ENCODE measurements at places on chromosomes 5 and 9. TPM values are rescaled to one million over a fixed set of nuclear protein-coding genes. Genes with fewer than 3 reads are reported as not detected.

- H3K27me3 ChIP-seq: peaks cover 6% of the 10 kb centered on the region
- H3K4me1 ChIP-seq: peaks cover 29% of the 10 kb centered on the region
- no peaks in the 10 kb centered on the region for H3K36me3 ChIP-seq
- H3K4me3 ChIP-seq: no peak overlapping the region
- DNase-seq: no peak
- H3K27ac ChIP-seq: no peak overlapping the region
Measured at GRCh38 chr5:38551030-38552017, 5.1 kb downstream of the LIFR start.

- H3K36me3 ChIP-seq: no peaks in the 10 kb centered on the region
- peak overlapping the region; percentile 17 for H3K4me3 ChIP-seq
- no peaks in the 10 kb centered on the region for H3K27me3 ChIP-seq
- peak; percentile 88 for DNase-seq
Measured at GRCh38 chr5:54646356-54647101, 129.0 kb downstream of the SNX18 start.

The PGM5 gene
- not detected for total RNA-seq

DNA sequence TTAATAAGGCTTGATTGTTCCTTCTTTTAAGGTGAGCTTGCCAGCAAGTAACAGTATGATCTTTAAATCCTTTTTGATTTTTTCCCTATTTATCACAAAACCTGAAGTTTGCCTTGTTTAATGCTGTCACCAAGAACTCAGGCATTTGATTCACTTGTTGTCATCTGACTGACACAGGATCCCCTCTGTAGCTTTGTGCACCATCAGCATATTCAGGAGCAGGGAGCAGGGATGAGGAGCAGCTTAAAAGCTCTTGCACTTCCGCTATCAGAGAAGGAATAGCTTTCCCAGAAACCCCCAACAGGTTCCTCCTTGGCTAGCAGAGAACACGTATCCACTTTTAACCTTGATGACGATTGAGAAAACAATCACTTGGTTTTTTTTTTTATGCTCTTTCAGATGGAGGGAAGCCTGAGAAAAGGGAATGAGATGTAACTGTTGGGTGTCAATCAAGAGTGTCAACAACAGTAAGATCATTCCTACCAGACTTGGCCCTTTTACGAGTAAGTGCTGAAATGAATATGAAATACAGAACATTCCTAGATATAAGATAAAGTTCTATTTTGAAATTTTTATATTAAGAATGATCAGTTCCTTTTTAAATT lies 433.1 kb upstream of the CDH18 start:
- H3K4me3 ChIP-seq: no peak overlapping the region
- H3K27ac ChIP-seq: no peak overlapping the region
- H3K36me3 ChIP-seq: no peaks in the 10 kb centered on the region
- no peaks in the 10 kb centered on the region for H3K27me3 ChIP-seq
- DNase-seq: no peak

- peak overlapping the region; percentile 70 for H3K27ac ChIP-seq
- H3K27me3 ChIP-seq: peaks cover 9% of the 10 kb centered on the region
- H3K36me3 ChIP-seq: no peaks in the 10 kb centered on the region
- H3K4me1 ChIP-seq: peaks cover 16% of the 10 kb centered on the region
Measured at GRCh38 chr9:129436751-129437625, 183.9 kb downstream of the C9orf50 start.

- no peak for DNase-seq
- H3K36me3 ChIP-seq: no peaks in the 10 kb centered on the region
- H3K4me1 ChIP-seq: peaks cover 14% of the 10 kb centered on the region
- peaks cover 6% of the 10 kb centered on the region for H3K27me3 ChIP-seq
- H3K4me3 ChIP-seq: no peak overlapping the region
Measured at GRCh38 chr5:54457094-54457862, 1.8 kb downstream of the HSPB3 start.

DNA sequence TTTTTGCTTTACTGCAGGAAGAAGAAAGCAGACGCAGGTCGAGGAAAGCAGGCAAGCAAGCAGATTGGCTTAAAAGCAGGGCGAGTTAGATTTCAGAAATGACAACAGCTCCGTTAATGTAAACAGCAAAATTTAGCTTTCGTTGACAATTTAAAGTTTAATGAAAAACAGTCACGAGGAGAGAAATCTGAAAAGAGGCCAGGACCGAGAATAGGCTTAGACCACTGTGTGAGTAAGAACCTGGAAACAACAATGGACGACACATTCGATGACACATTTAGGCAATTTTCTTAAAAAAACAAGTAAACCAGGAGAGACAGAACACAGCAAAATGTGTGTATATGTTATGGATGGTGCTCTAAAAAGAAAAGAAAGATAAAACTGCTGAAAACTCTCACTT lies 155.3 kb downstream of the ISOC1 start:
- H3K27ac ChIP-seq: no peak overlapping the region
- H3K27me3 ChIP-seq: peaks cover 5% of the 10 kb centered on the region
- DNase-seq: no peak
- no peaks in the 10 kb centered on the region for H3K36me3 ChIP-seq
- no peak overlapping the region for H3K4me3 ChIP-seq

The S1PR3 gene
- total RNA-seq: 2.1 TPM

The SLC6A7 gene
- total RNA-seq: not detected

The SWI5 gene
- 24.7 TPM for total RNA-seq

The FOXD4L4 gene
- not detected for total RNA-seq

DNA sequence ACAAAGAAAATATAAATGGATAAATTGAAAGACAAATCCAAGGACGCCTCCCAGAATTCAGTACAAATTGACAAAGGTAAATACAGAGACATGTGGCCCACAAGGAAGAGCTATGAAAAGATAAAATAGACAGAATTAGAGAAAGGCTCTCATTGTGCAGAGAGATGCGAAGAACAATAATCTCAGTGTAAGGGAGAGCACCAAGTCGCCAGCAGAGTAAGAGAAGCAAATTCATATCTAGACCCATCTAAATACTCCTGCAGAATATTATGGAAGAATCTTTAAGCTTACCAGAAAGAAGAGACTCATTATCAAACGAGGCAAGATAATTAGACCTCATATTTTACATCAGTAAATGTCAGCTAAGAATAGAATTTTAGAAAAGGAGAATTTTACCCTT lies 101.7 kb upstream of the ITGA1 start:
- no peak for DNase-seq
- H3K27me3 ChIP-seq: no peaks in the 10 kb centered on the region
- H3K4me1 ChIP-seq: peaks cover 50% of the 10 kb centered on the region
- H3K4me3 ChIP-seq: no peak overlapping the region
- H3K27ac ChIP-seq: no peak overlapping the region

GRCh38 chr9:99607842-99608448 lies 213.7 kb upstream of the NR4A3 start:
- DNase-seq: no peak
- H3K4me1 ChIP-seq: peaks cover 10% of the 10 kb centered on the region
- no peaks in the 10 kb centered on the region for H3K36me3 ChIP-seq
- no peak overlapping the region for H3K4me3 ChIP-seq
- peaks cover 14% of the 10 kb centered on the region for H3K27me3 ChIP-seq
- H3K27ac ChIP-seq: no peak overlapping the region

The SLCO4C1 gene
- 0.11 TPM for total RNA-seq

DNA sequence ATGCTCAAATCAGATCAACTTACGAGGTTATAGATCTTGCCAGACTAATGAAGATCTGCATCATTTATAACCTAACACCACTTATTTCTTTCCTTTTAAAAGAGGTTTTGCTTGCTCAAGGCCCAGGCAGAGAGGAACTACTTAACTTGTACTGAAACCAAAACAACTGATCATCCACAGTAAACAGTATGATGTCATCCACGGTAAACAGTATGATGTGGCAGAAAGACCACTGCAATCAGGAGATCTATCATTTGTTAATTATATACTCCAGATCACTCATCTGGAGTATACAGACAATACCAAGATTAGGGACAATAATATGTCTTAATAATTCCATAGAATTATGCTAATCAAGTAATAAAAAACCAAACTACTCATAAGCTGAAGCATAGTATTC lies 116.8 kb downstream of the ADAMTS6 start:
- H3K27me3 ChIP-seq: no peaks in the 10 kb centered on the region
- H3K4me3 ChIP-seq: no peak overlapping the region
- DNase-seq: no peak
- H3K27ac ChIP-seq: no peak overlapping the region
- H3K36me3 ChIP-seq: no peaks in the 10 kb centered on the region
- H3K4me1 ChIP-seq: peaks cover 17% of the 10 kb centered on the region

DNA sequence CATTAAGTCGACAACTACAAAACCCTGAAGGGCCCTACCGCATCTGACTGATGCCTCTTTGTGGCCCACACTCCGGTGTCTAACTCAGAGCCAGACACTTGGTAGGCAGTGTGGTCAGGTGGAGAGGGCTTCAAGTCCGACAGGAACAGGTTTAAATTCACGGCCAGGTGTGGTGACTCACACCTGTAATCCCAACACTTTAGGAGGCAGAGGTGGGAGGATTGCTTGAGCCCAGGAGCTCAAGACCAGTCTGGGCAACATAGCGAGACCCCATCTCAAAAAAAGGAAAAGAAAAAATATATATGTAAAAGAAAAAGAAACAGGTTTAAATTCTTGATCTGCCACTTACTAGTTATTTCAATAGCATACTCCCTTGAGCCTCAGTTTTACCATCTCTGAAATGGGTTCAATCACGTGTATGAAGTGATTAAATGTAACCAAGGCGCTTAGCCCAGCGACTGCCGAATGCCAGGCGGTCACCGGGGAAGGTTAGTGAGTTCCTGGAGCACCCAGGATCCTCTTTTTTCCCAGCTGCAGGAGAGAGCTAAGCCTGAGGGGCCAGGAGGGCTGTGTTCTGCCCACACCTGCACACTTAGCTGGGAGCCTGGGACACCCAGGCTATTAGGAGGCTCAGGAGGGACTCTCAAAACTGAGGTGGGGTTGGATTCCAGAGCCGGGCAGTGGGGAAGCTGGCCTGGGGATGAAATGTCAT lies 943 bp downstream of the CLTB start:
- no peak for DNase-seq
- peaks cover 54% of the 10 kb centered on the region for H3K4me1 ChIP-seq
- no peaks in the 10 kb centered on the region for H3K36me3 ChIP-seq

DNA sequence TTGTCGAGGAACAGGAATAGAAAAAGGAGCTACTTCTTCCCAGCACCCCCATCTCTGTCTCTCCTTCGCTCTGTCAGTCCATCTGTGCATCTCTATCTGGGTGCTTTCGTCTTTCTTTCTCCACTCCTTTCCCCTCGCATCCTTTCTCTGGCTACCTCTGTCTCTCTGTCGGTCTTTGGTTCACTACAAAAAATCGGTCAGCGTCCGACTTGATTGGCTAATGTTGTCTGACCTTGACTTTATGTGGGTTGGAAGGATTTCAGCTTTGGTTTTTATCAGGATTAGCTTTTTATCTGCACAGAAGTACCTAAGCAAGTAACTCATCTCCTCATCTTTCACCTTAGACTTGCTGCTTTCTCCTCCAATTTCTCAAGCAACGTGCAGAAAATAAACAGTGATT lies 575.2 kb upstream of the ZNF462 start:
- no peak overlapping the region for H3K27ac ChIP-seq
- H3K36me3 ChIP-seq: no peaks in the 10 kb centered on the region
- peaks cover 20% of the 10 kb centered on the region for H3K4me1 ChIP-seq
- peaks cover 7% of the 10 kb centered on the region for H3K27me3 ChIP-seq
- no peak overlapping the region for H3K4me3 ChIP-seq

DNA sequence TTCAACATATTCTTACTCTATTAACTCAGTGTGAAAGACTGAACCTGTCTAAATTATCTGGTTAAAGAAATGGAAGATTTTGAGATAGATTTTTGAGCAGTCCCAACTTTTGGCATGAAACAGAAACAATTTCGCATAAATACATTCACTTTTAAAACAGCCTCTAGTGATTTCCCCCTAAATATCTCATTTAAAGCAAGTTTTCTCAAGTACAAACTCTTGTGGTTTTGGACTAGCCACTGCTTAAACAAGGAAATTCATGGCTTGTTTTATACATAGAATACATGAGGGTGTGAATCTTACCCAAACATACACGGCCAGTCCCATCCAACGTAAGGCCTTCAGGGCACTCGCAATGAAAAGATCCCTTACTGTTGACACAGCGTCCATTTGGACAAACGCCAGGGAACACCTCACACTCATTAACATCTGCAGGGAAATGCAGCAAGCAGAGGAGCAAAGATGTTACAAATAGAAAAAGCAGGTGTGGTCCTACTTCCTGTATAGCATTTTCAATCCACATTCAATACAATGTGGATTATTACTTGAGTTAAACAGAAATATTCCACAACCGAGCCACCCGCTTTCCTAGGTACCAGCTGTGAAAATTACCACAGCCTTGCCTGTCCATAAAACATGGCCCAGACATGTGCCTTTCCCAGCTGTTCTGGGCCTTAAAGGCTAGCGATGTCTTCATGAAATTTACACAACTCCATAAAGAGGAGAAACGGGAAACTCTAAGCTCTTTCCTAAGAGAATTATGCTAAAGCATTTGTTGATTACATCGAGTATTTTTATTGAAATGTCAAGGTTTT lies 188.8 kb downstream of the FBN2 start:
- no peaks in the 10 kb centered on the region for H3K27me3 ChIP-seq
- H3K4me3 ChIP-seq: no peak overlapping the region
- H3K27ac ChIP-seq: peak overlapping the region; percentile 74
- peaks cover 9% of the 10 kb centered on the region for H3K4me1 ChIP-seq

DNA sequence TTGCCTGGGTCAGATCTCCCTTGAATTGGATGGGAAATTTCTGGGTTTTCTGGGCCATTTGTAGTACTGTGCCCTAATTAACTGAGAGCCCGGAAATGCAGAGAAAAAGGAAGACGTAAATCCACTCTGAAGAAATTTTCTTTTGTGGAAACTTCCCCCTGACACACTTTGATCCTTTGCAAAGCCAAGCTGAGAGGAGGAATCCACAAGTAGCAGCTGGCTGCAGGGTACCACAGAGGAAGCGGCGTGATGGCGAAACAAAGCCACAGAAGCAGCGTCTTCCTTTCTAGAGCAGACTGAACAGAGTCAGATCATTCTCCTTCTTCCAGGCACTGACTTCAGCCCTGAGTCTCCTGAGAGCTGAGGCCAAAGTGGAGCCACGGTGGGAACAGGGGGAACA lies 47.1 kb upstream of the ZNF354A start:
- no peaks in the 10 kb centered on the region for H3K36me3 ChIP-seq
- no peak overlapping the region for H3K27ac ChIP-seq
- H3K4me1 ChIP-seq: no peaks in the 10 kb centered on the region

DNA sequence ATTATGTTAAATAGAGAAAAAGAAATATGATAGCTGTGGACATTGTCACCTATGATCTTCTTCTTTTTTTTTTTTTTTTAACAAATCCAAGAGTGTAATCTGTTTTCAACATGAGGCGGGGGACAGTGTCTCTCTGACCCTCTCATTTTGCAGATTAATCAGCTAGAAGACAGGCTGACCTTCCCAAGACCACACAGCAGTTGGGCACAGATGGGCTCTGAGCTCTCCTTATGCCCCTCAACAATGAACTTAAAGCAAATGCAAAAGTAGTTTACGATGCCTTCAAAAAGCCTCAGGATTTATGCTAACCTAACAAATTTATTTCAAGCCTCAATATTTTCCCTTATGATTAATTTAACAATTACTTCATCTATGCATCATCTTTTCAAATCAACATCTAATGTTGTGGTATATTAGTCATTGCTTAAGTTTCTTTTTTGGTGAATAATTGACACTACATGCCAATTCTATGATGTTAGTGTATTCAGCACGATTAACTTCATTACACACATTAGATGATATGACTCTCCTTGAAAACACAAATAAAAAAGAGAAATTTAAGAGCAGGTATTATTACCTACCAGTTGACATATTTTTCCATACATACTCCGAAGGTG lies 7.4 kb downstream of the NFIL3 start:
- H3K27me3 ChIP-seq: no peaks in the 10 kb centered on the region
- peaks cover 2% of the 10 kb centered on the region for H3K36me3 ChIP-seq
- peaks cover 64% of the 10 kb centered on the region for H3K4me1 ChIP-seq
- DNase-seq: peak; percentile 17
- peak overlapping the region; percentile 52 for H3K27ac ChIP-seq

The LHX3 gene
- not detected for total RNA-seq

The ALDOB gene
- not detected for total RNA-seq

The CNTNAP3 gene
- total RNA-seq: 30.4 TPM
